NCI-H2227 treated with DMSO at 0.1 percent for 48 hours (cell line): ENCODE measurements at places on chromosomes 12 and 14.

GRCh38 chr14:93019970-93020369 lies 95.8 kb downstream of the ITPK1 start:
- no peak for DNase-seq

DNA sequence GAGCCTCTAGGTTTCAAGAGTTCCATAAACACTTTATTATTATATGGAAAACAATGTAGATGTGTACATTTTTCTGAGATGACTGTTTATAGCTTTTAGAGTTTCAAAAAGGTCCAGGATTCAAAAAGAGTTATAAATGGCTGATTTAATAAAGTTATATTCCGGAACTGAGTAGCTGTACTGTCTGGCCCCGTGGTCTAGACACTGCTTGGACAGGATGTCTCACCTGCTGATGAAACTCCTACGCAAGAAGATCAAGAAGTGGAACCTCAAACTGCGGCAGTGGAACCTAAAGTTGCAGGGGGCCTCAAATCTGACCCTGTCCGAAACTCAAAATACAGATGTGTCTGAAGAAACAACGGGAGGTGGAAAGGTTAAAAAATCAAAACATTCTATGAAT lies 69.7 kb downstream of the DCAF5 start:
- no peak for DNase-seq

DNA sequence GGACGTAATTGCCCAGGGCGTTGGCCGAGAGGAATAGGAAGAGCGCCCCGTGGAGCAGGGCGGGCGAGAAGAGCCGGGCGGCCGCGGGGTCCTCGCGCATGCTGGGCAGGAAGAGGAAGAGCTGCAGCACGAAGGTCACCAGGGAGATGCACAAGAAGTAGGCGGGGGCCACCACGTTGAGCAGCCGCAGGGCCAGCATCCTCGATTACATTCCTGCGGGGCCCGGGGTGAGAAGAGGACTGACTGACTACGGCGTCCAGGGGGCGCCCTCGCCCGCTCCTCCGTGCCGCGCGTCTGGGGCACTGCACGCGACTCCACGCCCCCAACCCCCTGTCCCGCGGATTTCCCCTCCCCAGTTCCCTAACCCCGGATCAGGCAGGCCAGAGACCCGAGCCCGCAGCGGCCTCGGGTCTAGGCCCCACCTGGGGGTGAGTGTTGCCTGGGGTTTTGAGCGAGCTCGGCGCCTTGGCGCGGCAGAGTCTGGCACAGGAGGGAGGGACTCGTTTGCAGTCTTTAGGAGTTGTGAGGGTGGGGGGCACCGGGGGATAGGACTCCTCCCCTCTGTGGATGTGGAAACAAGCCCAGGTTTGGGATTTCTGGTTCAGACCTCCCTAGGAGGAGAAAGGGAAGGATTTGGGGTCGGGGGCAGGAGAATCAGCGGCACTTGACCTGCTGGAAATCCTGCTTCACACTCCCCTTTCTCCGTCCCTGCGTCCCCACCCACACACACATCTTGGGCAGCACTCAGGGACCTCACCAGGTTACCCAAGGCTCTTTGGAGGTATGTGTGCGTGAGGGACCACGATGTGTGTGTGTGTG lies 1.8 kb downstream of the ZDHHC22 start:
- peak; percentile 48 for DNase-seq

- no peak for DNase-seq
Measured at GRCh38 chr12:49674318-49674981, 32.8 kb downstream of the FMNL3 start.

DNA sequence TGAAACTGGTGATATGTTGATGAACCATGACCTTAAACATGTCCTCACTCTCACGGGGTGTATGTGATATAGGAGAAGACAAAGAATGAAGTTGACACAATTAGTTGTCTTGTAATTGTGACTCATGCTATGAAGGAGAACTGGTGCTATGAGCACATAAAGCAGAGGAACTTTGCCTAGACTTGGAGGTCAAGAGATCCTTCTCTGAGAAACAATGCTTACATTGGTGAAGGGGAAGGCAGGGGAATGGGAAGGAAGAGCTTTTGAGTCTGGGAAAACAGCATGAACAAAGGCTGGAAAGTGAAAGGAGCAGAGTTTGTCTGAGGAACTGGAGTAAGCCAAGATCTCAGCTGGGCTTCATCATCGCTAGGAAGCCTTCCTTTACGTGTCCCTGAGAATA lies 83.2 kb downstream of the MYRFL start:
- no peak for DNase-seq
